ENCODE measurements at places on chromosomes 1 and 21.

DNA sequence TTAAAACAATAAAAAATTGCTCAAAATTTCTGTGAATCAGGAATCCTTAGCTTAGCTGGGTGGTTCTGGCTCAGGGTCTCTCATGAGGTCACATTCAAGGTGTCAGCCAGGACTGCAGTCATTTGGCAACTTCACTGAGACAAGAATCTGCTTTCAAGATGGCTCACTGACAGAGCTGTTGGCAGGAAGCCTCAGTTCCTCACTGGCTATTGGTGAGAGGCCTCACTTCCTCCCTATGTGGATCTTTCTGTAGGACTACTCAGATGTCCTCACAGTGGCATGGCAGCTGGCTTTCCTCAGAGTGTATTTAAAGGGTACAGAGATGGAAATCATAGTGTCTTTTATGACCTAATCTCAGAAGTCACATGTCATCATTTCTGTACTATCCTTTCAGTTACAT is 785.7 kb downstream of the ADGRL2 start:
- DNase-seq: no peak

- DNase-seq: no peak
Observed at GRCh38 chr1:226586650-226587422, 38.3 kb downstream of the STUM start.

DNA sequence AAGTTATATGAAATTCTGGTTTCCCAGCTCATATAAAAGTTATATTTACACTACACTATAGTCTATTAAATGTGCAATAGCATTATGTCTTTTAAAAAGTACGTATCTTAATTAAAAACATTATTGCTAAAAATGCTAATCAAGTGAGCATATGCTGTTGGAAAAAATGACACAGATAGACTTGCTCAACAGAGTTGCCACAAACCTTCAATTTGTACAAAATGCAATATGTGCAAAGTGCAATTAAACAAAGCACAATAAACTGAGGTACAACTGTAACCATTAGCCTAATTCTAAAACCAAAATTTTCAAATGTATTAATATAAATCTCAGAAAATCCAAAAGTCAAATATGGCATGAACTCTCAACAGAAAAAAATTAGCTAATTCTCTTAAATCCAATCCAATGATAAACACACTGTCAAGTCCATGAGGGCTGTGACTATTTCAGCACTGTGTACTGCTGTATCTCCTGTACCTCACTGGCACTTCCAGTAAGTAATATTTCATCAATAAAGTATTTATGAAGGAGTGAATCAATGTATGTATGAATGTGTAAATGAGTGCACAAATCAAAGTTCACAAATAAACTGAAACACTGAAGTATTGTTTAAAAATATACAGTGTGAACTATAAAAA is 116.3 kb downstream of the AKT3 start:
- no peak for DNase-seq

GRCh38 chr1:214022229-214022791 is 34.5 kb downstream of the PROX1 start:
- DNase-seq: no peak

GRCh38 chr1:16615253-16616252 is 2.2 kb upstream of the NBPF1 start:
- DNase-seq: no peak

DNA sequence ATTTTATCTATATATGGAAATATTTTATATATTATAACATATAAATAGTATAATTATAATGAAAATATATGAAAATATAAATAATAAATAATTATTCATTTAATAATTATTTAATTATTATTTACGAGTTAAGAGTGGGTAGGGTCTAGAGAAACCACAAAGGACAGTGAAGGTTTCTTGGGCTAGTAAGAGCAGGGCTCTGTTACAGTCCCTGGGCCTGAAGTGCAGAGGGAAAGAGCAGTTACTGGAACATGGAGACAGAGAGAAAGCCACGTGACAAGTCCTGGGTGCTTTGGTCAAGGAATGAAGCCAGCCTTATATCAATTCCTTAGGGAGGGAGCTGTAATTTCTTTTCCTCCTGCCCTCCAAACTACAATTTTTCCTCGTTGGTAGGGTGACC is 117.2 kb upstream of the OLIG2 start:
- DNase-seq: no peak

- DNase-seq: no peak
Observed at GRCh38 chr1:212260557-212261355, 24.5 kb upstream of the PPP2R5A start.

GRCh38 chr1:110727246-110727645 is 52.5 kb upstream of the KCNA3 start:
- DNase-seq: no peak
